Nephron progenitor cell (in vitro differentiated cells): ENCODE measurements at places on chromosomes 12 and 14.

DNA sequence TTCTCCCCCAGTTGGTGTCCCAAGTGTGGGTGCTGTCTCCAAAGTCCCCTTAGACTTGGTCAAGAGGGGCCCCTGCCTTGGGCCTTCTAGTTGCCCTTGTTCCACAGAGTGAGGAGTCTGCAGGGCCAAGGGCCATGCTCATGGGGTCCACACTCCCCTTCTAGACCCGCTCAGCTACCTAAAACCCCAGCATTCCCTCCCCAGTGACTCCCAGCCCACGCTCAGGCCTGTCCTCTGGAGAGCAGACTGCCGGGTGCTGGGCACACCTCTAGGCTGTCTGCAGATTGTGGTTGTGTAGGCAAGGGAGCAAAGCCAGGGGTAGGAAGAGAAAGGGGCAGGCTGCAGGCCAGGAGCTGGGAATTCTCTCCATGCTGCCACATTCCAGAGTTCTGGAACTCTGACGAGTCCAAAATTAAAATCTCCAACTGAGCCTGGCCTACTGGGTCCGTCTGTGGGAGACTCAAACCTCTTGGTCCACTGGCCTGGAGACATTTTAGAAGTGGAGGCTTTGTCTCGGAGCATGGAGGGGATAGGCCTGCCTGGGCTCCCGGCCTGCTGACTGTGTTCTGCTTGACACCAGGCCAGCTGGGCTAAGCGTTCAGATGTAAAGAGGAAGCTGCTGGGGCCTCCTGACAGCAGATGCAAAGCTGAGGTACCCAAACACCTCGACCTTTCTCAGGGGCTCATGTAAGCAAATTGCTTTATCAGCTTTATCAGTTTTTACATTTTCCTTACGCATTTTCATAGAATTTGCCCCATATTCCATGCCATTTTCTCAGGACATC is 13.7 kb upstream of the KRT5 start:
- DNase-seq: no peak

- DNase-seq: no peak
Observed at GRCh38 chr14:29925736-29926135, 1.9 kb downstream of the PRKD1 start.

DNA sequence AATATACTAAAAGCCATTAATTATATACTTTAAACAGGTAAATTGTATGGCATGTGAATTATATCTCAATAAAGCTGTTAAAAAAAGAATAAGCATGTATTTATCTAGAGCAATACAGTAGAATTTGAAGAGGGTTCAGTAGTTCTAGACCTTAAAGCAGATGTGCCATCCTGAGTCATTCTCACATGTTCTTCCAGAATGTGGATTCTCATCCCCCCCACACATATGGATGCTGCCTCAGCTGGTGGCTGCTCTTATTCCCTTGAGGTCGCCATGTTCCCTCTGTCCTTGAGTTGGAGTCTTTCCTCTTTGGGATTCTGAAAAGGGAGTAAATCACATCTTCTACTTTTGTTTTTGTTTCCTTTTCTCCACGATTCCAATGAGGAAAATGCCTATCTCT is 321.3 kb downstream of the AEBP2 start:
- no peak for DNase-seq

GRCh38 chr14:76720382-76720813 is 40.9 kb upstream of the VASH1 start:
- peak; percentile 49 for DNase-seq

DNA sequence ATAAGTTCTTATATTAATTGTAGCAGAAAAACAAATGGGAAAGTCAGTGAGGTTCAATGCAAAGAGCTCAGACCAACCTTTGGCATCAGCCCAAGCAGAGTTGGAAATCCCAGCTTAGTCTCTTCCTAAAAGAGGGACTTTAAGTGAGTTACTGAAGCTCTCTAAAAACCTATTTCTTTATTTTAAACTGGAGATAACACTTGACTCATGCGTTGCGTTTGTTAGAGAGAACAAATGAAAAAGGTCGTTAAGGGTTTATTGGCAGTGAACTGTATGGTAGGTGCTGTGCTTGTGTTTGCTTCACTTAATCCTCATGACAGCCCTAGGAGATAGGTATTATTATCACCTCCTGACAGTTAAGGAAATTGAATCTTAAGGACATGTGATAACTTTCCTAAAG is 396.5 kb downstream of the RAD51B start:
- DNase-seq: no peak

- no peak for DNase-seq
Observed at GRCh38 chr12:101855364-101855884, 22.0 kb upstream of the DRAM1 start.
